EL (cell line): ENCODE measurements at places on chromosomes 5 and 9.

- no peak for DNase-seq
These were observed 29.1 kb downstream of the RORB start for GRCh38 chr9:74526215-74526614.

DNA sequence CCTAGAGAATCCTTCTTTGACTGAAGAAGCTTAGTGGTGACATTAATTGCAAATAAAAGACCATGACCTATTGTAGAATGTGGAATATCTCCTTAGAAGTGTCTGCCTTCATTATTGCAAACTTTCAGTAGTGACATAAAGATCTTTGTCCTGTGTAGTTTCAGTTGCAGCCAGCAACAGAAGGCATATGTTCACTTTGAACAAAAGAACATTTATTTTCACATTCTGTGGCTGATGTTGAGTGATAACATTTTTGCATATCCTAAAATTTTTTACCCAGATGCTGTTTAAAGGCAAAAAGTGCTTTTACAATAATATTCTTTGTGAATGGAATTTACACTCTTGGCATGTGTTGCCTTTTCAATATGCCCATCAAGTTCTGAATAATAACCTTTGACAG is 165.9 kb downstream of the TMC1 start:
- no peak for DNase-seq

DNA sequence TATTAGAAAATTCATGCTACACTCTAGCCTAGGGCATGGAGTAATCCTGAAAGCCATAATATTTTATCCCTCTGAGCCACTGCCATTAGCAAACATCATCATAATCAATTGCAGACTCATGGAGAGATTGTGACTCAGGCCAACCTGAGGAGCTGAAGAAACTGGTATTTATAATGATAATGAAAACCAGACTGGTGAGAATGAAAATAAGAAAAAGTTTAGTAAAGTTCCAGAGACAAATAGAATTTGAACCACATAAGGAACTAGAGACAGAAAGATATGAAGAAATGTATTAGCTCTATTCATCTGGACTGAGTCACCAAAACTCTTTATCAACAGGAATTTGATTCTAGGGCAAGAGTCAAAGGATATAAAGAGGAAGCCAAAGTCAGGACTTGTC is 158.7 kb downstream of the DRD1 start:
- no peak for DNase-seq

DNA sequence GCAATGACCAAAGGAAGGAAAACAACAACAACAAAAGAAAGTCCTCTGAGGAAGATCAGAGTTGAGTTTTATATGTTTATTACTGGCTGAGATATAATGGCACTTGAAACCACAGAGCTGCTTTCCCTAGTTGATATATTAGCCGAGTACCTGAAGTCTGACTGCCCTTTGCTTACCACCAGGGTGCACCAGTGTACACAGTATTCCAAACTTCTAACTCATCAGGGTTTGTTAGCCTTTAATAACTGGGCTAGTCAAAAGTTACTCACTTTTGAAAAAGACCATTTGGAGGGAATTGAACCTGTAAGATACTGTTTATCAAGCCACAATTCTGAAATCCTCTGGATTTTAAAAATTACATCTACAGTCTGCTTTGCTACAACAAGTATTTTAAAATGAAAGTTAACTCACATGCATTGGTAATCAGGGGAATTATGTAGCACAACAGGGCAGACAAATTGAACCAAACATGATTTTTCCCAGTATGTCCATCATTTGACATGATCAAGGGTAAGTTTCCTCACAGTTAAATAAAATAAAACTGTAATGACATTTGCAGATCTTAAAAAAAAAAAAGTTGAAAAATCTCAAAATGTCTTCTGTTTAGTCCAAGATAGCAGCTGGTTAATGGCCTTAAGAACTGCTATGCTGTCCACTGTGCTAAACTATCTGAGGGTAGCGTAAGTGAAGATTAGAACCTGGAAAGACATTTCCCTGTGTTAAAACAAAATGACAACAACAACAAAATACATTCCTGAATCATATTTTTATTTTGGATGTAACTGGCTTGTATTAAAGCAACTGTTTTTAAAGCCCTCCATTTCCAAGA is 57.3 kb upstream of the C6 start:
- peak; percentile 61 for DNase-seq

DNA sequence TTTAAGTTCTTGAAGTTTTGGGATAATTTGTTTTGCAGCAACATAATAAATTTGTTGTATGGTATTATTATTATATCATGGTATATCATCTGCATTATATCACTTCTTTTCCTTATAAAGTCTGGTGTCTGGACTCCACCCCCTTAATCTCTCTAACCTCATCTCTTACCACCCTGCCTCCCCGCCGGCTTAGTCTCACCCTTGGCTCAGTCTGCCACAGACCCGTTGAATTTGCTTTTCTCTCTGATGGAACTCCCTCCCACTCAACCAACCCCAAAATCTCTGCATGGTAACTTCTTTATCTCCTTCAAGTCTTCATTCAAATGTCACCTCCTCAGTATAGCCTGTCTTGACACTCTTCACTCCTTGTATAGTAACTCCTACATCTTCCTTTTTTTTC is 29.6 kb upstream of the MATR3 start:
- no peak for DNase-seq

- peak; percentile 17 for DNase-seq
These were observed 72.6 kb downstream of the ZNF354C start for GRCh38 chr5:179132586-179133355.

GRCh38 chr9:16417161-16417560 is 453.3 kb downstream of the BNC2 start:
- DNase-seq: peak; percentile 79

DNA sequence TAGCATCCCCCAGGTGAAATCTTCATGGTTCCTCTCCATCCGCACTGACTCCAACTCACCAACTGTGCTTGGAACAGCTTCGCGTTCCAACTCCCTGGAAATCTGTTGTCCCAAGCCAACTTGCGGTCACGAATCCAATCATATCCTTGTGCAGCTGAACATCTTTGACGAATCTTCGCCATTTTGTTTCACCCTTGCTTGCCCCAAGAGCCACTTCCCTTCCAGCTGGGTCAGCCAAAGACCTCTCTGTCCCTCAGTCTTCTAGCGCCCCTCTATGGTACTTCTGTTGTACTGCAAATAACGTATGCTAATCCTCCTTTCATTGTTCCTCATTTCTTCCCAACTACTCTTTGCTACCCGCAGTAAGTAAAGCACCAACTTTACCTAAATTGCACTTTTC is 61.0 kb upstream of the TARS1 start:
- DNase-seq: peak; percentile 55

DNA sequence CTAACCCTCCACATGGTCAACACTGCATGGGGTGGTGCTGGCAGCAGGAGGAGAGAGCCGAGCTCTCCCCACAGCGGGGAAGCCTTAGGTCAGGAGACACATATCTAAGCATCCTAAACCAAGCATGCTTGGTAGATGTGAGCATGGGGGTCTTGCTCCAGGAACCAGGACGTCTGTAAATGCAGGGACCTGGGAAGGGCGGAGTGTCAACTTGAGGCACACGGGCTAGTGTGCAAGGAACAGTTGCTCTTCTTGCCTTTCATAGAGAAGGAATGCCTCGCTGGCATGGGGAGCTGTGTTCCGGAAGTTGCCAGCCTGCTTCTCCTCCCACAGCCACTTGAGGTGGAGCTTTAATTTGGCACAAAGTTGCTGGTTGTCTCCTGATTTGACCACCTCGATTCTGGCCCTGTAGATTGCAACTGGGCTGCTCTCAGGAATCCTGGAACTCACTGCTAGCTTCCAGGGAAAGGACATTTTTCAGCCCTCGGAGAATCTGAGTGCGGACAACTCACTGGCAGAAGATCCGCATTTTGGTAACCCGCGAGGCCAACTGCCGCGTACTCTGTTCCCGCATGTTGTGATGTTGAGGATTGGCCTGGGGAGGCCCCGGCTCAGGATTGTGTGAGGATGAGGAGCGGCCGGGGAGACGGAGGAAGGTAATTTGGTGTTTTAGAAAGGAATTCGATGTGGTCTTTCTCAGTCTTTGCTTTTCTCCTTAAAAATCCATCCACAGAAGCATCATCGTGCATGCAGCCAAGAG is 370.3 kb upstream of the IRX1 start:
- no peak for DNase-seq

DNA sequence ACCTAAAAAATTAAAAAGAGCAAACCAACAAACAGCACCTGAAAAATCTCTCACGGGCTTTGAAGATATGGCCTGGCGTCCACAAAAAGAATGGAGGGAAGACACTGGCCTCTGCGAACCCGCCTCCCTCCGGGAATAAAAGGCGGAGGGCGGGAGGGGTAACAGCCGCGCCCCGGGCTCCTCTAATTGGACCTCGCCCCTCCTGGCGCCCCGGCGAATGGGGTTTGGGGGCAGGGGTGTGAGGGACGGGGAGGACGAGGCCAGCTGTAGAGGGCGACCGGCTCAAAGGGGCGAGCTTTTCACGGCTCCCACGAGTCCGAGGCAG is 753 bp downstream of the FANCC start:
- DNase-seq: peak; percentile 89

GRCh38 chr5:76746677-76747076 is 30.8 kb downstream of the F2R start:
- DNase-seq: no peak

DNA sequence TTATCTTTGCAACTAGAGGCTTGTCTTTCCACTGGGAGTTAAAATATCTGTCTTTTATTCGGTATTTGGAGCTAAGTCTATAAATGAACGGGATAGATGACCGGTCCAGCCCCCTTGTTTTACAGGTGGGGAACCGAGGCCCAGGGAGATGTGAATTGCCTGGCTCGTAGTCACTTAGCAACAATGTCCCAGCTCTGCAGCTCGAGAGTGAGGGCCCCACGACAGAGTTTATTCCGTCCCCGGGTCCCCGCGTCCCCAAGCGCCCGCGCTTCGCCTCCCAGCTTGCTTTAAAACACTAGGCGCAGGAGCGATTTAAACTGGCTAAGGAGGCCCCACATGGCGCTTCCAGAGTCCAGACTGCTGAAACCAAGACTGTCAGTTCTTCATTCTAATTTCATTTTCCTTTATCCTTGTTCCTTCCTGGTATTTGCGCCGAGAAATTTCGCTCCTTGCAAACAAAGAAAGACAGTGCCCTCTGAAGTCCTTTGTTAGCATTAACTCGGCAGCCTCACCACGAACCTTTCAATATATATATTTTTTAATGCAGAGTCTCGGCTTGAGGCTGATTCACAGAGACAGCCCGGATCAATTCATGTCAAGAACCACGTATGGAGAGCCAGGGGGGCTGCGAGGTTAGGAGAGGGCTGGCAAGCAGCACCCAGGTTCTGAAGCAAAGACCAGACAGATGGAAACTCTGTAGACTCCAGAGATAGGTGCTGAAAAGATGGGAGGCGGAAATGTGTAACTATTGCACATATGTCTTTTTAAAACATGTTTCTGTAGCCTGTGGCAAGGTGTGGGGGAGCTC is 1.4 kb upstream of the ENC1 start:
- DNase-seq: peak; percentile 84

DNA sequence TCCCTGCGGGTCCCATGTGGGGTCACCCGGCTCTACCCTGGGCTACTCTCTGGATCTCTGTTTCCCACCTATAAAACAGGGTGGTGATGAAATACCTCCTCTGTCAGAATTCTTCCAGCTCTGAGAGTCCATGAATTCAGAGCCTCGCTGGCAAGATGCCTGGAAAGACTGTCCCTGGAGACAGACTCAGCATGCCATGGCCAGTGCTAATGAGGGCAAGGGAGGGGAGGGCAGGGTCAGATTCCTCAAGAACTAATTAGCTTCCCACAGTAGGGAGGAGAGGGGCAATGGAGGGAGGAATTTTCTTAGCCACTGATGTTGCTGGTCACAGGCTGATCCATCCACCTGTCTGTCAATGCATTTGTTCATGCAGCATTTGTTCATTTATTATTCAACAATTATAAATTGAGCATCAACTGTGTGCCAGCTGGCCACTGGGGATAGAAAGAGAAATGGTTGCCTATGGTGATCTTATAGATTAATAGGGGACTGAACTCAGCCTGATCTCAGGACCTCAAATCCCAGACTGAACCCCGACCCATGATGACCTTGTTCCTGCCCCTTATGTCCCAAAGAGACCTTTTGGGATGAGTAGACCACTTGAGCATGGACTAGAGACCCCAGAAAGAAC is 4.7 kb downstream of the SYNPO start:
- DNase-seq: peak; percentile 97

DNA sequence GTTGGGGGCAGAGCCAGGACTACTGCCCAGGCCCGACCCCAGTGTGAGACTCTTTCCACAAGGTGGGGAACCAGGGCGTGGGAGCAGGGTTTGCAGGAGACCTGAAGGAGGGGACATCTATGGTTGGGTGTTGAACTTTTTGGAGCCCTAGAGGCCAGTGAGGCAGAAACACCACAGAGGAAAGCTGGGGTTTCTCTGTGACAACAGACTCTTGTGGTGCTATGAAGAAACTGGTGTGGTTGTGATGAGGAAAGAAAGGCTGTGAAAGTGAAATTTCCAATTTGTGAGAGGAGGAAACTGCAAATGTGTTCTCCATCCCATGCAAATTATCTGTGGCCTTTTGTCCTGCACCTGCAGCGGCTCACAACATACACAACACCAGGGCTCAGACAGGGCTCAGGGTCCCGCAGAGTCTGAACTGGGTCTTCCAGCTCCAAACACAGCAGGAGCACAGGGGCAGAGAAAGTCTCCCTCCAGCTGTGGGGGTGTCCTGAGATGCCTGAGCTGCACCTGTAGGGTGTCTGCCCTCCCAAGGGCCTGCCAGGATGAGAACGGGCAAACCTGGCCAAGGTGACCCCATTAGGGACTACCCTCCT is 51.4 kb upstream of the GRHPR start:
- DNase-seq: no peak

- DNase-seq: no peak
These were observed 36.4 kb downstream of the RNF180 start for GRCh38 chr5:64201996-64202395.

DNA sequence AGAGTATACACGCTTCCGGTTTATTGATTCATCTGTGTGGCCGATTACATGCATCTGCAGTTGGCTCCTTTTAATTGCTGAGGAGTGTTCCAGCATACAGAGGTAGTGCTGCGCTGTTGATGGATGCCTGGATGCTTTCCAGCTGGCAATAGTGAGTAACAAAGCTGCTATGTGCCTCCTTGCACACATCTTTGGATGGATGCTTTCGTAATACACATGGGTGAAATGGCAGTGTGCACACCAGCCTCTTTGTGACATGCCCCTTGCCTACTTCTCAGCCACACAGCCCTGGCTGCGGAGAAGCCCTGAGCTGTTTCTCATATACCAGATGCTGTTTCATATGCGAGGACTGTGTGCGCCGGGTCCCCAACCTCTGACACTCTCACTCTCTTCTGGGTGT is 151.0 kb downstream of the GADD45G start:
- no peak for DNase-seq
